ENCODE measurements at places on chromosomes 6 and 20.

DNA sequence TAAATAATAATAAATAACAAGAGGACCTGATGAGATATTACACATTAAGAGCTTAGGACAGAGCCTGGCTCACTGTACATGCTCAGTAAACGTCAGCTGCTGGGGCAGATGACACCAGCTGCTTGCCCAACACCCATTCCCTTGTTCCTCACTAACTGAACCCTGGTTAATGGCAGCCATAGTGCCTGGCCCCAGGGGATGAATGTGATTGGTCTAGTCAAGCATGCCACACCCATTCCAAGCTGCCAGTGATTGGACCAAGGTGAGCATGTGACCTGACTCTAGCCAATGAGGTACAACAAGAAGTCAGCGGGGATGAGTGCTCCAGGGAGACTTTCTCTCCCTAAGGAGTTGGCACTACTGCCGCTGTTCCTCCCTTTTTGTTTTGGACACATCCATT, 85.1 kb upstream of the PTPN1 start:
- DNase-seq = no peak

- no peak for DNase-seq
Measured at GRCh38 chr6:113907102-113907815, 50.1 kb downstream of the MARCKS start.

- no peak for DNase-seq
Measured at GRCh38 chr6:29631209-29631810, 1.7 kb downstream of the GABBR1 start.

DNA sequence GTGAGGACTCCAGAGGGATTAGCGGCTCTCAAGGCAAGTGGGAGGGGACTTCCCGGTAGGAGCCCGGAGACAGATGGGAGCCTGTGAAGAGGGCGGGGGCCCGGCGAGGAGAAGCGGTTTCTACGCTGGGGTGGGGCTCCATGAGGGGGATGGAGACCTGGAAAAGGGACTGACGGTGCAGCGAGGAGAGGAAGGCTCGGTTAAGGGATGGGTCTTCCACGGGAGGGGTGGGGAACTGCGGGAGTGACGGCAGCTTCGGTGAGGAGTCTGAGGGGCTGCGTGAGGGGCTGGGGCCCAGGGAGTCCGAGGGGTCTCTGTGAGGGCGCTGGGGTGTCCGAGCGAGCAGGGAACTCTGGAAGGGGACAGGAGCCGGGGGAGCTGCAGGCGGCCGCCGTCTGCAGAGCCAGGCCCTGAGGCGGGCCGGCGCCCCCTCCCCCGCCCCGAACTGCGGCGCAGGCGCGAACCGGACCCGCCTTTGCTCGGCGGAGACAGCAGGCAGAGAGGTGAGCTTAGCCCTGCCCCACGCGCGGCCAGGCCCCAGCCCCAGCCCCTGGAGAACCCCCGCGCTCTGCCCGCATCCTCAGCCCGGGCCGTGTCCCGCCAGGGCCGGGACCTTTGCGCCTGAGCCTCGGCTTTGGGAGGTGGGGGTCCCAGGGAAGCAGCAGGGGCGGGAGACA, at the start of gene NRSN2:
Gene NRSN2 (plus strand): TSS at position 472 of the 677 bp plus-strand sequence. CDS start 2,533 bp downstream, outside the sequence.
- no peak for DNase-seq

DNA sequence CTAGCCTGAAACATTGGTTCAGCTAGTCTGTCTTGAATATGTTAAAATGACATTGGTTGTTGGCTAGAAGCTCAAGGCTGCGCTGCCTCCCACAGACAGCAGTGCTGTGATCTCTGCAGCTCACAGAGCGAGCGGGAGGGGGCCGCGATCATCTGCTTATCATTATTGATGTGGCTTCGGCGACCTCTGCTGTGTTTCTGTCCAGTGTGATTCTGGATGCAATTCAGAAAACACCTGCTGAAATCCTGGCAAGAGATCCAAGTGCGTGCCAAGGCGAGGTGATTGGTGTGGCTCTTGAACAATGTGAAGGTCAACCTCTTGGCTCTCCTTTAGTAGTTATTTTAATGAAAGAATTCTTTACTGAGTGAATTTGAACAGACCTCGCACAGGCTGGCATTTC, 142.3 kb upstream of the SASH1 start:
- DNase-seq = no peak

- no peak for DNase-seq
Measured at GRCh38 chr6:36914227-36914794, 28.6 kb downstream of the C6orf89 start.

DNA sequence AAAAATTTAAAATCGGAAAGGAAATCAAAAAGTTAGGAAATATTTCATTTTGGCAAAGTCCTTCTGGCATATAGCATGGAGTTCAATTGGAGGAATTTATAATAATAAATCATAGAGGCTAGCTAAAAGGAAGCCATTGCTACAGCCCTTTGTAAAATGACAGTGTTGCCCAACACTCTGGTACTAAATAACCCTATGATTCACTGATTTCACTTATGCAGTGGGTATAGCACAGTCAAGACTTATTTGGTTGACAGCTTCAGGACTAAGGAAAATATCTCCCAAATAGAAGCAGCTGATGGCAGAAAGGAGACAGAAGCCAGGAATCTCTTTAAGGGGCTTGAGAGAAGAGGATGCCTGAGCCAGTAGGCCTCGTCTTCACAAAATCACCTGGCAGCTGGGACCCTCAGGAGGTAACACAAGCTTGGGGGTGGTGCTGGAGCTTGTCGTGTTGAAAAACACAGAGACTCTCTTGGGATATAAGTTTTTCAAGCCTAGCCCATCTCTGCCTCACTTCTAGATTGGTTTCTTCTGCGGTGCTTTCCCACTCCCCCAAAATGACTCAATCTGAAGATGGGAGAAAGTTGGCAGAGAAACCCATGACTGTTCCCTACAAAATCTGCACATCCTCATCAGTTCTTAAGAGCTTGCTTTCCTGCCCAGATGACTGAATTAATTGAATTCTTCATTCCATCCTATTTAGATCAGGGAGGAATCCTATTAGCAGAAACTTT, 38.4 kb upstream of the EYA4 start:
- DNase-seq = no peak

DNA sequence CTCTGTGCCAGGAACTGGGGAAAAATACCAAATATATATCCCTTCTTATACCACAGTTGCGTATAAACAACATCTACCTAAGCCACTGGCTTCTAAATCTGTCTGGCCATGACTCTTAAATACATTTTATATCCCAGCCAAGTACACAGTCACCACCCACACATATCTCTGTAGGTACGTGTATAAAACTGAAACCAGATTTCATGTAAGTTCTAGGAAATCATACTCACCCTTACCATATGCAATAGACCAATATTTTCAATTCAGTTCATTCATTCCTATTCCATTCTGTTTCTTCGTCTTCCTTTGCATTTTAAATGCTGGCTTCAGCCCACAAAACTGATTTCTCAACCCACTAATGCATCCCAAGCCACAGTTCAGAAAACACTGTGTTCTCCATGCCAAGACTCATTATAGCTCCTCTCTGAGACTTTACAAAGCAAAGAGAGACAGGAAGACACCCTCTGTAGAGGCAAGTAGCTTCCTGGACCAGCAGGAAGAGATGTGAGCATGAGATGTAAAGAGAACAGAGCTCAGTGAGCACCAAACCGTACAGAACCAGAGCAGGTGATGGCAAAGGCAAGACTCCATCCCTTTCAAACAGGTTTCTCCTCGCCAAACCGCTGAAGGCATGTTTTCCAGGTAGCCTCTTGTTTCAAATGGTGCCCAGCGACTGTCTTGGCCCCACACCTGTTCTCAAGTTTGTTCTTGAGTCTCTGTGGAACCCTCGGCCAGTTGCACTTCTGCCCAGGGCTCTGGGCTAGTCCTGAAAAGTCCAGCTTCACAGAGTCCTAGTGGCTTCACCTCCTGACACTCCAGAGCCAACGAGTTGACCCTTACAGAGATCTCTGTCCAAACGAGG, 18.7 kb downstream of the FAM50B start:
- no peak for DNase-seq

DNA sequence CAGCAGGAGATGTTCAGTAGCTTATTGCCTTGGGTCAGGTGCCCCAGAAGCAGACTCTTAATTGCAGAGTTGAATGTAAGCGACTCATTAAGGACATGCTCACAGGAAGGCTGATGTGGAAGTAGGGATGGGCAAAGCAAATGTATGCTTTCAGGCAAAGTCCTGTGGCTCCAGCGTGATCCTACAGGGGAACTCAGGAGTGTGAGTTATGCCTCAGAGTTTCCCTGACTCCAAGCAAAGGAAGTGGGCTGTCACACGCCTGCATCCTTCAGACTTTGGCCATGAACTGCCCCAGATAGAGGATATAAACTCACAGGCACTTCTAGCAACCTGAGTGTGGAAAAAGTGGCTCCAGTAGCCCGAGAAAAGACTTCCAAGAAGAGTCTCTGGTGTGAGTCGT, 64.9 kb upstream of the ZNF133 start:
- DNase-seq = no peak

GRCh38 chr20:8362457-8362856, 230.4 kb downstream of the PLCB1 start:
- no peak for DNase-seq
